Cerebellum (tissue), 4 donors: ENCODE measurements at places on chromosomes 1 and 21. TPM values are rescaled to one million over a fixed set of nuclear protein-coding genes. Genes with fewer than 3 reads are reported as not detected.

The HAO2 gene
- total RNA-seq, result not detected

The KRTAP19-1 gene
- not detected for total RNA-seq

The GBP3 gene
- total RNA-seq, result 0.82 TPM

The FLG2 gene
- not detected for total RNA-seq

The FCRL6 gene
- not detected for total RNA-seq

The IVL gene
- total RNA-seq, result not detected

The YRDC gene
- 6.4 TPM for total RNA-seq

The RHBG gene
- total RNA-seq, result 0.73 TPM

The SLC16A4 gene
- 20.8 TPM for total RNA-seq

The UHMK1 gene
- total RNA-seq, result 33.7 TPM

The ABCA4 gene
- 2.2 TPM for total RNA-seq

The FCGR2B gene
- 0.18 TPM for total RNA-seq

The SLAMF9 gene
- total RNA-seq, result not detected

The NUDC gene
- total RNA-seq, result 10.6 TPM

The VTCN1 gene
- total RNA-seq, result 0.36 TPM

The PODN gene
- total RNA-seq, result 8.9 TPM

The VANGL2 gene
- total RNA-seq, result 17.2 TPM

The ST3GAL3 gene
- 49.1 TPM for total RNA-seq

The KRTAP13-4 gene
- total RNA-seq, result not detected

The DMBX1 gene
- total RNA-seq, result 0.82 TPM

The KRTAP23-1 gene
- not detected for total RNA-seq

The FAM72D gene
- 1.4 TPM for total RNA-seq

The DNM3 gene
- total RNA-seq, result 84.7 TPM

The OVAAL gene
- total RNA-seq, result not detected

The KCNA3 gene
- total RNA-seq, result 15.2 TPM

The METTL25B gene
- 7.9 TPM for total RNA-seq

The TMEM61 gene
- 1.2 TPM for total RNA-seq

The APCS gene
- not detected for total RNA-seq

The PDZK1IP1 gene
- total RNA-seq, result not detected

The ATAD3B gene
- 14.1 TPM for total RNA-seq

The NFIA gene
- 86.0 TPM for total RNA-seq

The AURKAIP1 gene
- 16.8 TPM for total RNA-seq
